Cardiac muscle cell (in vitro differentiated cells and primary cell): ENCODE measurements at places on chromosomes 6 and 20. TPM values are rescaled to one million over a fixed set of nuclear protein-coding genes. Genes with fewer than 3 reads are reported as not detected.

DNA sequence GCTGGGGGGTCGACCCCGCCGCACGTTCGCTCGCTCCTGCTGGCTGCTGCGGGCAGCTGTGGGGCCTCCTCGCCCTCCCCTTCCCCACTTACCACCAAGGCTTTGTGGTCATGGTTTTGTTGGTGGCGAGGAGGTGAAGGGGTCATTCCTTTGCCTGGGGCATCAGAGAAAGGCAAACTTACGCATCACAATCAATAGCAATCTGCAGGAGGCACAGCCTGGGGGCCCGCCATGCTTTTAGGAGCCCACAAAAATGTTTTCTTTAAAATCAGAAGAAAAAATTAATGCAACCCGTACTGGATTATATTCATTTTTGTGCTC is 137.0 kb downstream of the IMPG1 start:
- DNase-seq: no peak

Gene FRMD1
- total RNA-seq: 0.09 TPM in 1 of 2 replicates, not detected in the other

GRCh38 chr6:121590916-121591315 is 155.5 kb downstream of the GJA1 start:
- DNase-seq: peak; percentile 32

Gene STMN3
- total RNA-seq: 6.6 and 18.4 TPM in 2 replicates

Gene LTV1
- total RNA-seq: 10.0 and 11.0 TPM in 2 replicates

GRCh38 chr20:3932681-3933080 is 43.5 kb downstream of the PANK2 start:
- DNase-seq: no peak

DNA sequence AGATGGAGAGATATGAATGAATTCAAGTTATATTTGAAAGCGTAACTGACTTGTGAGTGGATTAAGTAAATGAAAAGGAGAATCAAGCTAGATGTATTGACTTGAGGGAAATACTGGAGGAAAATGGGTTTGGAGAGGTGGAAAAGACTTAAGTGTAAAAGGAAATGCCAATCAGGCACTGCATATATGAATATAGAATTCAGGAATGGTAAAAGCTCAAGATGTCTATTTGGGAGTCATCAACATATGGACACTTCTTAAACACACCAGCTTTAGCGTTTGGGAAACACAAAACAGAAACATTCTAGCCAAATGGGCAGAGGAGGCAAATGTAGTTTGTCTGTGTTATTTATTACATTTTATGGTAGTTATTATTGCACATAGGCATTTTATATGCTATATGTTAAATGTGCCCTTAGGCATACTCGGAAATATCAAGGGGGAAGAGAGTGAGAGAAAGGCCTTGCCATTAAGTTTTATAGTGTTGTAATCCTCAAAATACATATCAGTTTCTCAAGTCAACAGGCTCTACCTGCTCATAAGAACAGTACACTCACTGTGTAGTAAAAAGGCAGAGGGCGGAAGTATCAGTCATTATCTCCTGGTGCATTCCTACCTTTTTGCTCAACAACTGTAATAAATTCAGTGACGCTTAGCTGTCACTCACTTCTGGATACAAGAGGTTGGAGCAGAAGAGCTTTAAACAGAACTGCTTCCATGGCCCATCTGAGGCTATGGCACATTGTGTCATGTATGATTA is 33.7 kb upstream of the ME1 start:
- no peak for DNase-seq

DNA sequence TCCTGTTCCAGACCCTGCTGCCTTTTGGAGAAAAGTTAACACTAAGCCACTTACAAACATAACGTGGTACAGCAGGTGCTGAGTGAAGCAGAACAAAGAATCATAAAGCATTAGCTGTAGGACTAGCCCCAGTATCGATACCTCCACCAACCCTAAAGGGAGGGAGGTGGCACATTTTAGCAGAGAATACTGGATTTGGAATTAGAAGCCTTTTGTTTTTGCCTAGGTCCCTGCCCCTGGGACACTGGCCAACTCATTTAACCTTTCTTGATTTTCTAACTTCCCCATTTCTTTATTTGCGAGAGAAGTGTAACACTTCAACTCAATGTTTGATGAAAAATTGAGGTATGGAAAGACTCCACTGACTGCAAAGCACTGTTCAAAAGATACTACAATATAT is 93.5 kb downstream of the B3GAT2 start:
- DNase-seq: no peak

Gene SMPDL3A
- total RNA-seq: 1.4 and 4.5 TPM in 2 replicates

- DNase-seq: peak; percentile 42
Observed at GRCh38 chr6:143400258-143401067, 50.0 kb downstream of the ADAT2 start.

DNA sequence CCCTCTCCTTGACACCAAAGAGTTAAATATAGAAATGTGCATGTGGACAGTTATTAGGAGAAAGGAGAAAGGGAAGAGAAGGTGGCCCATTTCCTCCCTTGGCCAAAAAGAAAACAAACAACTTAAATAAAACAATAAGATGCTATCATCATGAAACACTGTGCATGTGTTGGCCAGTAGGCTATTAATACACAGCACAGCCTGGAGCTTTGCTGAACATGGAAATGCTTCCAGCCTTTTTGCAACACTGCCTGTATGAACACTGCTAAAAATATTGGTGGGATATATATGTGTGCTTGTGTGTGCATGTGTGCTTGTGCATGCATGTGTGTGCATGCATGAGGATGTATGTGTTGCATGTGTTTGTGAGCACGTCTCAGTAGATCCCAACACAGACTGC is 100.4 kb downstream of the LY86 start:
- DNase-seq: no peak

Gene BHLHE23
- total RNA-seq: not detected in 2 replicates

Gene OPN5
- 0.14 TPM in 1 of 2 replicates, not detected in the other for total RNA-seq

GRCh38 chr6:87946669-87947068 is 101.0 kb upstream of the SPACA1 start:
- DNase-seq: no peak

Gene ZNF334
- 9.4 and 13.4 TPM in 2 replicates for total RNA-seq

- DNase-seq: no peak
Observed at GRCh38 chr20:38119446-38119845, 45.6 kb downstream of the TGM2 start.

GRCh38 chr6:25872814-25873213 is 1.2 kb downstream of the SLC17A3 start:
- DNase-seq: no peak

Gene MCUR1
- 13.8 and 20.2 TPM in 2 replicates for total RNA-seq

Gene ANGPT4
- 0.21 and 0.80 TPM in 2 replicates for total RNA-seq

- no peak for DNase-seq
Observed at GRCh38 chr6:139841794-139842215, 467.4 kb upstream of the CITED2 start.

GRCh38 chr6:53718597-53719460 is 53.3 kb upstream of the KLHL31 start:
- DNase-seq: peak; percentile 84

GRCh38 chr6:24484657-24485323 is 4.6 kb downstream of the GPLD1 start:
- no peak for DNase-seq

Gene DACT2
- 0.49 and 0.71 TPM in 2 replicates for total RNA-seq

DNA sequence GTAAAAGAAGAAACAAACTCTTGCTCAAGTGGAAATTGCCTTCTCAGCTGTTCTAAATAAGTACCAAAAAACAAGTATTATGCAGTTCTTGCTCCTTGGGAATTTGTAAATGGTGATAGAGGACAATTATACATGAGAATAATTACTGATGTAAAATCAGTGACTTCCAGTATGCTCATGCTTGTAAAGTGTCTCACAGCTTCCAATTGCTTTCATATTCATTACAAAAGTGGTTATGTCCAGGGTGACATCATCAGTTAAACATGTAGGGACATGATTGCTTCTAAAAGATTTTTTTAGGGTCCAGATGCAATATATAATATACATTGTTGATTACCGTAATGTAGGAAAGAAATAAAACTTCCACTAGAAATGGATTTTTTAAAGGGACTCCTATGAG is 122.8 kb upstream of the B3GAT2 start:
- no peak for DNase-seq

DNA sequence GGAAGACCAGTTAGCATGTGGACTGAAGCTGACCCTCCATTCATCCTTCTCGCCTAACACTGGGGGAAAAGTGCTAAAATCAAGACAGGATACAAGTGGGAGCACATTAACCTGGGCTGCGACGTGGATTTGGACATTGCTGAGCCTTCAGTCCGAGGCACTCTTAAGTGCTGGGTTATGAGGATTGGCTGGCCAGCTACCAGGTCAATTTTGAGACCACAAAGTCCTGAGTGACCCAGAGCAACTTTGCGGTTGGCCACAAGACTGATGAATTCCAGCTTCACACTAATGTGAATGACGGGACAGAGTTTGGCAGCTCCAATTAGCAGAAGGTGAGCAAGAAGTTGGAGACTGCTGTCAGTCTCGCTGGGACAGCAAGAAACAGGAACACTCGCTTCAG is 20.7 kb downstream of the FUCA2 start:
- DNase-seq: no peak

Gene ANKRD6
- total RNA-seq: 13.7 and 21.5 TPM in 2 replicates

DNA sequence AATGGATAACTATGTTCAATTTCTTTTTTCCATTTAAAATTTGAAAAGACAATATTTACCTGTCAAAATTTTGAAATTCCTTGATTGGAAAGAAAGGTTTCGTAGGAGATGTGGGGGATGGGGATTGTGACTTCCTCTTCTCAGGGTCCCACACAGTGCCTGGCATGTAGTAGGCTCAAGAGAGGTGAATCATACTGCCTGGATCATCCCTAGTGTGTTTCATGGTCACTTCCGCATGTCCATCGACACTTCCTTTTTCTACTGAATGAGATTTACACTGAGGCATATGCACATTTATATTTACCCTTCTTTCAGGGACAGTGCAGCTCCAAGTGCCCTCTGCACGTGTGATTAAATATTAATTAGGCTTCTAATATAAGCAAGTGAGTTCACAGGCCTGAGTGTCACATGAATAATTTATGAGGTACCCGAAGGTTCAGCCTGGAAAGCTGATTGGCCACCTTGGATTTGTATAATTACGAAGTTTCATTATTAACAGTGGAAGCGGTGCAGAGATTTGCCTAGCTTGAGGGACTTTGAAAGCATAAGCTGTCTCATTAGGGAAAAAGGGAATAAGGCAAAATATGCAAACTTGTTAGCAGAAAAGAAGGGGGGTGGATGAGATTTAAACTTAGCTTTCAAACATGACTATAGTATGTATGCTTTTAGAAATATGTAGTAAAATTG is 177.5 kb upstream of the MMS22L start:
- DNase-seq: no peak

Gene LAMA4
- 155 and 304 TPM in 2 replicates for total RNA-seq

GRCh38 chr6:170347091-170347490 is 40.5 kb downstream of the FAM120B start:
- DNase-seq: no peak

- no peak for DNase-seq
Observed at GRCh38 chr20:39528436-39528835, 566.3 kb downstream of the DHX35 start.

GRCh38 chr20:19621072-19621471 is 137.0 kb upstream of the RIN2 start:
- DNase-seq: no peak

Gene HBS1L
- total RNA-seq: 76.6 and 98.9 TPM in 2 replicates

GRCh38 chr6:50270415-50270814 is 220.7 kb upstream of the DEFB112 start:
- DNase-seq: no peak

DNA sequence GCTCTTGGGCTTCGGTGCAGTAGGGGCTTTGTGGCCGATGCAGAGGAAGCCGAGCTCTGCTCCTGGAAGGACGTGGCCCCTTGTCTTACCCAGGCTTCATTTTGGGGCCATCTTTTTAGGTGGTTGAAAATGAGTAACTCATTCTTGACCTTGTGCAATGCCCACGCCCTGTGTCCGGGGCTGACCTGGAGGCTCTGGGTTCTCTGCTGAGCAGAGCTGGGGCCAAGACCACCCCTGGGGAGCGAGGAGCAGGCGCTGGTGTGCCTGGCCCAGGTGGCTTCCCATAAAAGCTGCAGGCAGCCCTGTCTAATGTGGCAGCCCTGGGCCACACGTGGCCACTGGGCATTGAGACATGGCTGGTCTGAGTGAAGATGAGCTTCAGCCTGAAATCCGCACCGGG is 25.7 kb downstream of the NTSR1 start:
- DNase-seq: no peak

Gene TULP1
- 4.8 and 5.2 TPM in 2 replicates for total RNA-seq

DNA sequence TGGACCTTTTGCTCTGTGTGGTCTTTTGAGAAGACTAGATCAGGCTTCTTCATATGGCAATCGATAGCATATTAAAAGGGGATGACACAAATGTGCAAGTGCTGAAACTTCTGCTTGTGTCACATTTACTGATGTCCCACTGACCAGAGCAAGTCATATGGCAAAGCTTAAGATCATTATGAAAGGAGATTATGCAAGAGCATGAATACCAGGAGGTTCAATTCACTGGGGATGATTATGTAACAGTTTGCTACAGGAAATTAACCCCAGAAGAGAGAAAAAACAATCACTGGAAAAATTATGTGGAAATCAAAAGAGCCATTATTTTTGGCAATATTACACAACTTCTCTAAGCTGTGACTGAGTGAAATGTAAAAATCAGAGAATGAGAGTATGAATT is 13.7 kb upstream of the PRDM13 start:
- peak; percentile 81 for DNase-seq

Gene RIPOR2
- 4.8 and 6.9 TPM in 2 replicates for total RNA-seq

Gene TP53INP2
- 8.4 and 13.5 TPM in 2 replicates for total RNA-seq

Gene PTP4A1
- total RNA-seq: 11.8 and 18.7 TPM in 2 replicates

GRCh38 chr6:148709577-148709976 is 37.3 kb upstream of the UST start:
- no peak for DNase-seq

- DNase-seq: no peak
Observed at GRCh38 chr20:41958391-41958790, 340.2 kb upstream of the CHD6 start.

- DNase-seq: no peak
Observed at GRCh38 chr20:43972692-43973091, 58.0 kb downstream of the TOX2 start.

Gene HLA-DMB
- not detected in 2 replicates for total RNA-seq

Gene RPL10A
- 1,095 and 1,320 TPM in 2 replicates for total RNA-seq

GRCh38 chr6:119328254-119328653 is 21.3 kb downstream of the MAN1A1 start:
- DNase-seq: no peak

DNA sequence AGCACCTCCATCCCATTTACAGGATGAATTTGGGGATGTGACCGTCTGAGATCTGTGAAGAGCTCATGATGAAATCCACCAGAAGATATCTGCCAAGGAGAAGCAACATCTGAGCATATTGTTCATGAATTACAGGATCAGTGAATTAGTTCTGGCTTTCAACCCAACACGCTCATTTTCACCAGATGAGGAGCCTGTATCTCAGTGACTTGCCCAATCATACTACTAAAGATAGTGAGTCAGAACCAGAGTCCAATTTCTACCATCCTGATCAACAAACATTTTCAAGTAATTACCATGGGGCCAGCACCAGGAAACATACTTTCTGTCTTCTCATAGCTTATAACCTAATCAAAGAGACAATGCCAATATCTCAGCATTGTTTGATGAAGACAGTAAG is 116.6 kb downstream of the ZDHHC14 start:
- no peak for DNase-seq

Gene ZSCAN23
- total RNA-seq: 6.9 and 11.3 TPM in 2 replicates

Gene HLA-DQA2
- not detected in 2 replicates for total RNA-seq

- DNase-seq: no peak
Observed at GRCh38 chr6:43521836-43522235, 4.9 kb downstream of the POLR1C start.

Gene BPIFB2
- not detected in 2 replicates for total RNA-seq
